Skeletal muscle tissue (tissue), 5 donors: ENCODE measurements at places on chromosomes 7 and 10. TPM values are rescaled to one million over a fixed set of nuclear protein-coding genes. Genes with fewer than 3 reads are reported as not detected.

NYAP1 gene
- 3.1 TPM for total RNA-seq

OIT3 gene
- 10.4 TPM for total RNA-seq

NEUROG3 gene
- total RNA-seq = not detected

PRKCQ gene
- 14.6 TPM for total RNA-seq

SDHAF3 gene
- 24.5 TPM for total RNA-seq

PLEKHS1 gene
- 0.52 TPM for total RNA-seq

PVRIG gene
- not detected for total RNA-seq

ZNF786 gene
- total RNA-seq = 6.3 TPM

C10orf95 gene
- total RNA-seq = not detected

TMEM236 gene
- under 0.01 TPM for total RNA-seq

PRSS2 gene
- not detected for total RNA-seq

CHAT gene
- total RNA-seq = not detected

RELN gene
- total RNA-seq = 14.1 TPM

ANKRD22 gene
- not detected for total RNA-seq

CYP3A7 gene
- total RNA-seq = 0.52 TPM

ZNF503 gene
- 3.7 TPM for total RNA-seq
